ENCODE measurements at places on chromosomes 6 and 20.

DNA sequence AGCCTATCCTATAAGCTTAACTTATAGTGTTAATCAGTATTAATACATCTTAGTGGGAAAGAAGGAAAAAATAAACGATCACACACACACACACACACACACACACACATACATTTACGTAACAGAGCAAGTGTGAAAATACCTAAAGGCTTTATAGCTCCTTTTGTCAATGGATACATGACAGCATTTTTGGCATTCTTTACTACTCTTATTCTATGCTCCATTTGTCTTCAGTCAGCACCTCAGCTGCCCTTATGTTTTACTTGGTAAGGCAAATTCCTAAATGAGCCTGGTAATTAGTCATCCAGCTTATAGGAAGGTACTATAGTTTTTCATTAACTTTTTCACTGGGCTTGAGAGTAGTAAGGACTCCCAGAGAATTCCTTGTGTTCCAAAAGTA, 25.1 kb upstream of the SLC17A3 start:
- DNase-seq: no peak

- DNase-seq: no peak
Measured at GRCh38 chr6:6796818-6797217, 208.3 kb downstream of the LY86 start.

DNA sequence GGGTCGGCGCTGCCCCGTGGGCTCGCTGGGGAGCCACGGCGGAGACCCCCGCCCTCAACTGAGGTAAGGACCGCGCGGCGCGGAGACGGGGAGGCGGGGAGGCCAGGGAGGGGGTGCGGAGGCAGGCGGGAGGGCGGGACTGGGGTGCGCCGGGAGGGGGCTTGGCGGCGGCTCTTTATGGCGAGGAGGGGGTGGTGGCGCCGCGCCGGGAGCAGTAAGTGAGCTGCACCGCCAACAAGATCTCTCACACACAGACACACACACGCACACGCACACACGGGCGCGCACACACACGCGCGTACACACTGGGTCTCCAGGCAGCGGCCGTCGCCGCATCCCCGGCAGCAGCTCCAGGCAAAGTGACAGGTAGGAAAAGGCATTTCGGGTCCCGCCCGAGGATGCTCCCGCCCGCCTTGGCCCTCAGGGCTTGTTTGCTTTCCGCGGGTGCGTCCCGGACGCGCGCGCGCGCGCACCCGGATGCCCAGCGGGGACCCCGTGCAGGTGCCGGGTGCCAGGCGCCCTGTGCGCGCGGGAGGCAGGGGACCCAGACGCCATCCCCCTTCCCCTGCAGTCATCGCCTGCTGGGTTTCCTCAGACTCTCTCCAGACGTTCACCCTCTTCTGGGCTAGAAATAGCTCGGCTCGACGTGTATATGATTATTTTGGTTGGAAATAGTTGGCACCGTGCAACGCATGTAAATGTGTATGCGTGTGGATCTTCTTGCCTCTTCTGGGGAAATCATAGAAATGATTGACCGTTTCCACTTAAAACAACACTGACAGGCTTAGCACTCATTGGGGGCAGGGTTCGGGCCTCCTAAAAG, at the start of gene PLCB4:
Gene PLCB4 (plus strand): TSS at position 247 of the 823 bp plus-strand sequence. CDS start 238,728 bp downstream, outside the sequence.
- peak; percentile 65 for DNase-seq

DNA sequence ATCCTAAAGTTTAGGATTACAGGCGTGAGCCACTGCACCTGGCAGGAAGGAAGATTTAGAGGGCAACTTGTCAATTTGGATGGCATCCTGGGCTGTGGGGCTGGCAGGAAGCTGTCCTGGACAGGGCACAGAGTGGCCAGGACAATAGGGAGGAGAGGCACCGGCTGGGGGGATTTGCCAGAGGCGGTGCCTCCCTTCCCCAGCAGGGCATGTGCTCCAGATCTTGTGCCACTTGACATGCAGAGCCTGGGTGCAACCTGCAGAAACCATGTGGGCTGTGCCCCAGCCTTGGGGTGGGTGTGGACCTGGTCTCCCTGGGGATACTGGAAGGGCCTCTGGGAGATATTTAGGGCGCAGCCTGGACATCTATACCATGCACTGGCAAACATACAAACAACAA, 58.6 kb upstream of the EEF1A1 start:
- no peak for DNase-seq

GRCh38 chr6:41740366-41741162, 5.2 kb upstream of the TFEB start:
- DNase-seq: no peak

- no peak for DNase-seq
Measured at GRCh38 chr6:126535595-126535994, 195.7 kb downstream of the CENPW start.

GRCh38 chr20:33677991-33678702, 3.9 kb upstream of the NECAB3 start:
- no peak for DNase-seq

GRCh38 chr20:17835240-17835933, 133.2 kb downstream of the SNX5 start:
- DNase-seq: peak; percentile 47

- DNase-seq: no peak
Measured at GRCh38 chr20:46202766-46203509, 84.8 kb downstream of the CD40 start.

DNA sequence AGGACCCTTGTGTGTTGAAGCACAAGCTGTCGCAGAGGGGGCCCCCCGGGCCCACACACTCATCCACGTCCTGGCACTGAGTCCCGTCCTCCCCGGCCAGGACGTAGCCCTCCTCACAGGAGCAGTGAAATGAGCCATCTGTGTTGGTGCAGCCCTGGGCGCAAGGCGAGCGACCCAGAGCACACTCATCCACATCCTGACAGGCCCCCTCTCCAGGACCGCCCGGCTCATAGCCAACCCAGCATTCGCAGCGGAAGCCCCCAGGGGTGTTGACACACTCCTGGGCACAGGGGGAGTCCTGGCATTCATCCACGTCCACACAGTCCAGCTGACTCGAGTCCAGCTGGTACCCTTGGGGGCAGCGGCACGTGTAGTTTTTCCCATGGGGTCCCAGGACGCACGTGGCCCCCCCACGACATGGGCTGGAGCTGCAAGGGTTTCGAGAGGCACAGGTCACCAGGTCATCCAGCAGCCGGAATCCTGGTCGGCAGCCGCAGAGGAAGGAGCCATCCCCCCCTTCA, 1.2 kb downstream of the CD93 start:
- DNase-seq: no peak

Measured in AG08396 (cell line).